NCI-H526 treated with DMSO at 0.1 percent for 48 hours (cell line): ENCODE measurements at places on chromosomes 5 and 9.

GRCh38 chr5:159181152-159181551, 28.2 kb downstream of the RNF145 start:
- DNase-seq, result no peak

GRCh38 chr9:847505-847904, 6.0 kb downstream of the DMRT1 start:
- no peak for DNase-seq

- no peak for DNase-seq
Measured at GRCh38 chr5:177601126-177601525, 1.2 kb downstream of the B4GALT7 start.

DNA sequence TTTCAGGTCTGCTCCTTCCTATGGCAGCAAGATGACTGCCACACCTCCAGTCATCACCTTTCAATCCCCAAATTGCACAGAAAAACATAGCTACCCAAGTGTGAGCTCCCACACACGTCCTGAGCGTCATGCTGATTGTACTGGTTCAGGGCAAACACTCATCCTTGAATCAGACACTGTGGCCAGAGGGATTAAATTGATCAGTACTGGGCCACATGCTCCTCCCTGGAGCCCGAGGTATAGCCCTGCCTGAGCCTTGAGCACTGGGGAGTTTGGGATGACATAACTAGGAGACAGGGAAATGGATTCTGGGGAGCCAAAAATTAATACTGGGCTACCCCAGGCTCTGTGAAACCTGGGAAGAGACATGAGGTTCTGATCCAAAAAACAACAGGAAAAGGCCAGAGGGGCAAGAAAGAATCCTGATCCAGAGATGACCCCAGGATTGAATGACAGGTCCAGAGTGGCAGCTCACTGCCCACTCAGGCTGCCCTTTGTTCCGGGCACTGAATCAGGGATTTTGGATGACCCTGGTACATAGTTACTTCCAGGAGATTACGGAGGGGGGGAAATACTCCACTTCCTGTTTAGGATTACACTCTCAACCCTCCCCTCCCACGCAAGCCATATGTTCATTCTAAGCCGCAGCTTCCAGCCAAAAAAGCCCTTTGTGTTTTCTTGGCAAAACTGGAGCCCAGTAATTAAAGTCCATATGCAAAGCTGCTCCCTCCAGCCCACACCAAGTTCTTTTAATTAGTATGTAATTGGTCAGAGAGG, 141.6 kb upstream of the SPRY4 start:
- no peak for DNase-seq

DNA sequence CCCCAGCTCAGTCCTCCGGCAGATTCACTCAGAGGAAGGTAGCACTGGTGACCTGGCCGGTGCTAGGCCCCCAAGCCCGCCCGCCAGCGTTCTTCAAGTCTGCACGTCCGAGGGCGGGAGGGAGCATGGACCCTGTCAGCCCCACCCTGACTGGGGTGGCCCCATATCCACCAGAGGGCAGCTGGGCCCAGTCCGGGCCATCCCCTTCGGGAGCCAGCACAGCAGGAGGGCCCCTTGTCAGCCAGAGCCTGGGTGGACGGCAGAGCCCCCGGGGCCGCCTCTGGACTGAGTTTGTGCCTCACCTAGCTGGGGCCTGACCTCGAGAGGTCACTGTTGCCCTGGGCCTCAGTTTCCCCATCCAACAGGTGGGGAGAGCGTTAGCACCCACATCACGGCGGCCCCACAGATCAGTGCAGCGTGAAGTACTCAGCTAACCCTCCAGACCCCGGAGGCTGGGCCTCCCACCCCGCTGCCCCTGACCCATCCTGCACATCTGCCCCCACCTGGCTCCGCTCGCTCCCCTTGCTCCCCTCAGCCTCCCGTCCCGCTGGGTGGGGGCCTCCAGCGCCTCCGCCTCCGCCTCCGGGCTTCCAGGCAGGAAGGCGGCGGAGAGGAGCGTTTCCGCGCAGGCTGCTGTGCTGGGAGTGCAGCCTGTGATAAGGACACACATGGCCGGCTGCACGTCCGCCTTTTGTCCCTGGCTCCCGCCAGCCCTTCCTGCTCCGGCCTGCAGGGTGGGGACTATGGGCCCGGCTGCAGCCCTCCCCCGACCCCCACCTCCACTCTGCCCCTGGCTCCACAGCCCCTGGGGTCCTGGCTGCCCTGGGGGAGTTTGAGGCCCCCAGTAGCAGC, 16.6 kb upstream of the EGFL7 start:
- no peak for DNase-seq

DNA sequence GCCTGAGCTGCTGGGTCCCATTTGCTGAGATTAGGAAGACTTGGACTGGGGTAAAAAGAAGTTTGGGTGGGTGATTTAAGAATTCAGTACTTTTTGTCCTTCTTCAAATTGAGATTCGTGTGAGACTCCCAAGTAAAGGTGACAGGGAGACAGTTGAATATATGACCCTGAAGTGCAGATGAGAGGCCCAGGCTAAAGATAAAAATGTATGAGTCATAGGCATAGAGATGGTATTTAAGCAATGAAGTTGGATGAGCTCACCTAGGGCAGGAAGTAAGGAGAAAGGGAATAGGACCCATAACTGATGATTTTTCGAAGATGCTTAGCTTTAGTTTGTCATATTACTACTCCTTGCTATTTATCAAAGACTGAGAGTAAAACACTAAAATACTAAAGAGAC, 255.9 kb upstream of the ADRA1B start:
- no peak for DNase-seq

DNA sequence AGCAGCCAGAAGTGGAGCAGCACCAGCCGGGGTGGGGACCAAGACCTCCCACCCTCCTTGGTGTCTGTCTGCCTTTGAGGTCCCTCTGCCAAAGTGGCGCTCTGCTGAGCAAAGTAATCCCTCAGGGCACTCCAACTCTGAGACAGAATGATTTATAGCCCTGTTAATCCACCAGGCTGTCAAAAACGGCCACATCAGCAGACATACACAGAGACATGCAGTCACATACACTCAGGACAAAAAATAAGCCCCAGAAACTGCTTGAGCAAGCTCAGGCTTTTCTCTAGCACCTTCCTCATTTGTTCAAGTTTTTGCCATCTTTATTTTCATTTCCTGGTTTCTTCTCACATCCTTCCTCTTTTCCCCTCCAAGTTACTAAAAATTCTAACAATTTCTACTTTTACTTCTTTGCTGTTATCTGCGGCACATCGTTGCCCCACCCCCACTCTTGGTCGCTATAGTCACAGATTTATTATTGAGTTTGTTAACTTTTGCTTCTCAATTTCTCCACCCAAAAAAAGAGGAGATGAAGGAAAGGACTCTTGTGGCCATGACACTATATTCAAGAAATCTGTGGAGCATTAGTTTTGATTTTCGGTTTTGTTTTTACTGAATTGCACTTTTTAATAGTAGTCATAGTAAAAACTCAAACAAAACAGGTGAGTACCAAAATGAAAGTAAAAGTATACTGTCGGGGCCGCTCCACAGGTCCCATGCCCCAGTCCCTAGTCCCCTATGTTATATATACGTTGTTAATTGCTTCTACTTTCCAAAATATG, 17.4 kb upstream of the ADRB2 start:
- no peak for DNase-seq

- DNase-seq, result no peak
Measured at GRCh38 chr5:53087621-53088121, 21.9 kb downstream of the MOCS2 start.

DNA sequence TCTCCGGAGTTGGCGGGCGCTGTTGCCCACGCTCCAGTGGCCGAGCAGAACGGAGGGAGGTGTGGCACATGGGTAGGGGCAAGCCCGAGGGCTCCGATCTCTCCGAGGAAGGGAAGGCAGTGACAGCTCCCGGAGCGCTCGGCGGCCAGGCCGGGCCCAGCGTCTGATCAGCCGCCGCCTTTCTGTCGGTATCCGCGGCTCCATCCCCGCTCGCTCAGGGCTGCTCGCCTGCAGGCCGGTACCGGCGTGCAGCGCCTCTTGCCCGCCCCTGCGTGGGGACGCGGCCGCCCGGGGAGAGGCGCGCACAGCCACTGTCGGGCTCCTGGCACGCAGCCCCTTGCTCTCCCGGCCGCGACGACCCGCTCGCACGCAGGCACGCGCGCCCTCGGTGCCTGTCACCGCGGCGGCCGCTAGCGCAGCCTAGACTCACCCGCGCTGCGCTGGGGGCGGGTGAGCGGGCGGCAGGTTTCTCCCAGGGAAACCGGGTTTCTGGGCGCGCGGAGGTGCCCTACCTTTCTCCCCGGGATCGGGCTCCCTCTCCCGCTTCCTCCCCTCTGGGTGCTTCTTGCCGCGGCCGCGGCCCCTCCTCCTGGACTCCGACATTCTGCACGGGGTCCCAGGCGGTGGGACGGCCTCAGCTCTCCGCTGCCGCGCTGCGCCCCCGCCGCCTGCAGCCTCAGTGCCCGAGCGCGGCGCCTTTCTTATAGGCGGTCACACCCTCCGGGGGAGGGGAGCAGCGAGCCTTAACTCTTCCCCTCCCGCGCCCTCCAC, 108.4 kb downstream of the PSD2 start:
- peak; percentile 26 for DNase-seq

DNA sequence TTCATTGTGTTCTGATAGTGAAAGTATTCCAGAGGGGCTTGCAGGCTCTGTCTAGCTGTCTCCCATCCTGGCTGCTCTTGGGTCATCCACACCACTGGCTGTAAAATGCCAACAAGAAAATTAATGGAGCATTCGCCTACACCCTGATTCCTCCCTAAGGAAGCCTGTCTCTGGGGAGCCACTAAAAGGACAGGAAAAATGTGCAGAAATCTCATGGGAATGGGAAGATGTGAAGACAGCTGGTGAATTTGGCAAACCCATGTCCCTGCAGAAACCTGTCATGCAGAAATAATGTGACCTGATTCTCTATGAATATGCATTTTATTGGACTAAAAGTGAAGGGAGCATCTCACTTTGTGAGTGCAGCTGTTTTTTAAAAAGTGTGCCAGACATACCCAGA, 265.6 kb downstream of the TUSC1 start:
- DNase-seq, result no peak

- no peak for DNase-seq
Measured at GRCh38 chr9:88184976-88185375, 46.7 kb upstream of the SPATA31C2 start.

DNA sequence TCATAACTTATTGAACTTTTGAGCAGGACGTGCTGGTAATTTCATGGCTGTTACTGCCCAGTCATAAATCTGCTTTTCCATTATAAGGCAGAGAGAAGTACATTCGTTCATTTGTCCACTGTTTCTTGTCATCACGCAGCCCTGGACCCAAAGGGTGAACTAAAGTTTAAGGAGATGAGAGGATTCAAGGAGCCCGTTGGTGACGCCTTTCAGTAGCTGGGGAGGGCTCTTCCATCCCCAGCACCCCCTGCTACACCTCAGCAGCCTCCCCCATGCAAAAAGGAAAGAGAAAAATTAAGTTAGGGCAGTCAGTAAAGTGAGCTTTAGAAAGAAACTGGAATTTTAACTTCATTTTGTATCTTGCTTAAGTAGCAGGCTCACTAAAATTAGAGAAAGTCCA, 2.9 kb downstream of the FOXE1 start:
- DNase-seq, result no peak

GRCh38 chr5:133524666-133525065, 87.7 kb downstream of the FSTL4 start:
- DNase-seq, result no peak

- DNase-seq, result no peak
Measured at GRCh38 chr5:174412941-174413340, 311.4 kb upstream of the MSX2 start.

- no peak for DNase-seq
Measured at GRCh38 chr5:27124590-27124989, 86.2 kb upstream of the CDH9 start.

- DNase-seq, result no peak
Measured at GRCh38 chr9:20125727-20126126, 336.9 kb upstream of the SLC24A2 start.

GRCh38 chr9:131863306-131863896, 123.5 kb upstream of the RAPGEF1 start:
- no peak for DNase-seq

- no peak for DNase-seq
Measured at GRCh38 chr9:117963493-117964090, 259.4 kb downstream of the TLR4 start.

DNA sequence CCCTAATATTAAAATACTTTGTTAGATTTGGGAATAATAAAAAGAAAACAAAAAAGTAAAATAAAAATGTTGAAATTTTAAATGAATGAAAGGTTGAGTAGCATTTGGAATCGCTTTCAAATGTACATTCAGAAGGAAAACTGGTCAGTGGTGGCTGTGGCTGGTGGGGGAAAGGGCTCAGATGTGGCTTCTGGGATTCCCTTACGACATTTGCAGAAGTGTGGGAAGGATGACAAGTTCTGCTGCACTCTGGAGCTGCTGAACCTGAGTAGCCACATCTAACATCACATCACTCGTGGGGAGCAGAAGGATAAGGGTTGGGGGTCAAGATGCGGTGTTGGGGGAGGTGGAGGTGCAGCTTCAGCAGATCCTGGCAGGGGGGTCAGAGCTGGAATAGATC, 25.6 kb upstream of the CAST start:
- no peak for DNase-seq

DNA sequence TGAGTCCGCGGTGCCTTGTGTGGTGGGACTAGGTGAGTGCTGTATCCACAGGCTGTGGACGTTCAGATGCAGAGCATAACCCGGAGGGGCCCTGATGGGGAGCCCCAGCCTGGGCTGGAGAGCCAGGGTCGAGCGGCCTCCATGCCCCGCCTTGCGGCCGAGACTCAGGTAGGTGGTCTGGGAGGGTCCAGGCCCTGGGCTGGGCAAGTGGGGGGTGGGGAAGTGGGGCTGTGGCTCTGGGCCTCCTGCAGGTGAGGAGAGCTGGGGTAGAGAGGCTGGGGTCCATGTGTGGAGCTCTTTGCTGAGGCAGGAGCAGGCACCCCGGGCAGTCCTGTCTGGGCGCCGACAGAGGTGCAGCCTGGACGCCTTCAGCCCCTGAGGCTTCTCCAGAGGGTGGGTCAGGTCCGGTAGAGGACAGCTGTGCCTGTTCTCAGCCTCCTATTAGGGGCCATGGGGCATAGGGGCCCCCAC, 241.1 kb downstream of the CACNA1B start:
- no peak for DNase-seq

DNA sequence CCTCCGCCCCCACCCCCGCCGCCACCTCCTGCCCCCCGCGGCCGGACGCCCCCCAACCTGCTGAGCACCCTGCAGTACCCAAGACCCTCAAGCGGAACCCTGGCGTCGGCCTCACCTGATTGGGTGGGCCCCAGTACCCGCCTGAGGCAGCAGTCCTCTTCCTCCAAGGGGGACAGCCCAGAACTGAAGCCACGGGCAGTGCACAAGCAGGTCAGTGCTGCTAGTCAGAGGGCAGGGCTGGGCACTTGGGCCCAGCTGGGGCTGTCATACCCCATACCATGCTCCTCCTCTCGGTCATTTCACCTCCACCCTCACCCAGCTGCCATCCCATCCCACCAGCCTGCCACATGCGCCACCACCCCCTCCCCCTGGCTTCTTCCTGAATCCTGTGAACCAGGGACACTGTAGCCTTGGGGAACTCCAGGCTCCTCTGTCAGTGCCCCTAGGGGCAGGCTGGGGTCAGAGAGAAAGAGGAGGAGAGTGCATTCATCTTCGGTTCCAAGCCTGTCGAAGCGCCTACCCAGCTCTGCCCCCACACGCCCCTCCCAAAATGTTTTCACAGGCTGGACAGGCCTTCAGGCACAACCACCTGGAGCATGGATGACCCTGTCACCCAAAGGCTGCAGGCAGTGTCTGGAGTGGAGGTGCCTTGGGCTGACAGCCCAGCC, 122.0 kb downstream of the DAB2IP start:
- DNase-seq, result no peak

GRCh38 chr9:130835441-130836298, 616 bp downstream of the ABL1 start:
- DNase-seq, result no peak

GRCh38 chr5:113531481-113532159, 18.1 kb downstream of the YTHDC2 start:
- DNase-seq, result no peak
